ENCODE measurements at places on chromosomes 3 and 15. TPM values are rescaled to one million over a fixed set of nuclear protein-coding genes. Genes with fewer than 3 reads are reported as not detected.

GRCh38 chr3:20074226-20075063 lies 34.2 kb downstream of the KAT2B start:
- H3K27me3 ChIP-seq, result no peaks in the 10 kb centered on the region
- no peaks in the 10 kb centered on the region for H3K36me3 ChIP-seq
- H3K4me1 ChIP-seq, result peaks cover 60% of the 10 kb centered on the region
- peak overlapping the region; percentile 86 for H3K27ac ChIP-seq
- H3K4me3 ChIP-seq, result peak overlapping the region; percentile 22

GRCh38 chr3:51190199-51190598 lies 194.9 kb upstream of the MANF start:
- H3K4me1 ChIP-seq, result no peaks in the 10 kb centered on the region
- no peak for DNase-seq
- H3K27me3 ChIP-seq, result no peaks in the 10 kb centered on the region
- no peak overlapping the region for H3K27ac ChIP-seq
- H3K36me3 ChIP-seq, result no peaks in the 10 kb centered on the region

The UNC45A gene
- 47.7 TPM for total RNA-seq

DNA sequence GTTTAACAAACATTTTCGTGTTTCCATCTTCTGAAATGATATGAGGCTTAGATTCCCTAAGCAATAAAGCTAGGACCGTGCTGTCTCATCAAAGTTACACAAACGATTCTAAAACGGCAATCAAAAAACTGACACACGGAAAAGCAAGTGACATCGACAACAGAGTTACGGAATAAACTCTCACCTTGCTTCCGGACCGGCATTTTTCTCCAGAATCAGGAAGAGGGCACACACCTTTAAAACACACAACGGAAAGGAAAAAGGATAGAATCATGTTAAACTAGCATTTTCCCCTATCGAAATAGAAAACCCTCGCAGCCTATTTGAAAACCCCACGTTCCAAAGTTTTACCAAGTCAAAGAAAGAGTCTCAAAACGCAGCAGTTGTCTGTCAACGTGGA lies 1.4 kb downstream of the DLG1 start:
- H3K4me3 ChIP-seq, result peak overlapping the region; percentile 94
- DNase-seq, result no peak
- peaks cover 13% of the 10 kb centered on the region for H3K27me3 ChIP-seq
- H3K27ac ChIP-seq, result no peak overlapping the region

DNA sequence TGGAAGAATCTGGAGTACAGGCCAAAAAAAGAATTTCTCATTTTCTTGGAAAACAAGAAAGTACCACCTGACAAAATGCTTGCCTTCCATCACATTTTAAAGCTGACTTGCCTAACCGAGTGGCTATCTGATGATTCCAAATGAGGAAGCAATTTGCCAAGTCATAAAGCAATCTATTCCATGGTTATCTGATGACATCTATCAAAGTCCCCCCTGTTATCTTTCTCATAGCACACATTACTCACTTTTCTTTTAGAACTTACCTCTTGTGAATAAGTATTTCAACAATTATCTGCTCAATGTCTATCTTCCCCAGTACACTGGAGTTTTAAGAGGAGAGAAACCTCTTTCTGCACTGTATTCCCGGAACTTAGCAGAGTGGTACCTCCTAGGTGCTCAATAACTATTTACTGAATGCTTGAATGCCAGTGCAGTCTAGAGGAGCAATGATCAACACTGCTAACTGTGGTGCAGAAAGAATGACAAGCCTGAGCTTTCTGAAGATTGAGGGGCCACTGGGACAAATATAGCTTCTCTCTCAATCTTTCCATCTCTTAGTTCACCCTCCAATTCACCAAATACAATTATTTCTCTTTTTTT lies 186.3 kb upstream of the ATP11B start:
- H3K27me3 ChIP-seq, result no peaks in the 10 kb centered on the region
- DNase-seq, result no peak
- H3K36me3 ChIP-seq, result no peaks in the 10 kb centered on the region
- H3K4me3 ChIP-seq, result no peak overlapping the region
- H3K27ac ChIP-seq, result no peak overlapping the region
- H3K4me1 ChIP-seq, result peaks cover 16% of the 10 kb centered on the region

The RETNLB gene
- total RNA-seq, result not detected

GRCh38 chr15:63881431-63881830 lies 47.7 kb upstream of the HERC1 start:
- no peaks in the 10 kb centered on the region for H3K36me3 ChIP-seq
- no peak for DNase-seq
- H3K4me1 ChIP-seq, result peaks cover 28% of the 10 kb centered on the region

The CLEC3B gene
- total RNA-seq, result not detected

DNA sequence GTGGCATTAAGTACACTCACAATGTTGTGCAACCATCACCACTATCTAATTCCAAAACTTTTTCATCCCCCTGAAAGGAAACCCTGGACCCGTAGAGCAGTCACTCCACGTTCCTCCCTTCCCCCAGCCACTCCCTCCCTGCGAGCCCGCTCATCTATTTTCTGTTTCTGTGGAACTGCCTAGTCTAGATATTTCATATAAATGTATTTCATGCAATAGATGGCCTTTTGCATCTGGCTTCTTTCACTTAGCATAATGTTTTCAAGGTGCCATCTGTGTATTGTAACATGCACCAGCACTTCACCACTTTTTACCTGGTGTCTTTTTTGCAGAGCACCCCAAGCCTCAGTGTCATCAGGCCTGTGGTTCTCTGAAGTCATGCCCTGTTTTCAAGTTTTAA lies 10.7 kb downstream of the CGNL1 start:
- no peak overlapping the region for H3K27ac ChIP-seq
- peaks cover 44% of the 10 kb centered on the region for H3K4me1 ChIP-seq
- DNase-seq, result no peak

GRCh38 chr15:63463036-63463435 lies 41.4 kb upstream of the USP3 start:
- H3K27ac ChIP-seq, result no peak overlapping the region
- peaks cover 15% of the 10 kb centered on the region for H3K4me1 ChIP-seq
- DNase-seq, result no peak

The KIF15 gene
- total RNA-seq, result 83.4 TPM

DNA sequence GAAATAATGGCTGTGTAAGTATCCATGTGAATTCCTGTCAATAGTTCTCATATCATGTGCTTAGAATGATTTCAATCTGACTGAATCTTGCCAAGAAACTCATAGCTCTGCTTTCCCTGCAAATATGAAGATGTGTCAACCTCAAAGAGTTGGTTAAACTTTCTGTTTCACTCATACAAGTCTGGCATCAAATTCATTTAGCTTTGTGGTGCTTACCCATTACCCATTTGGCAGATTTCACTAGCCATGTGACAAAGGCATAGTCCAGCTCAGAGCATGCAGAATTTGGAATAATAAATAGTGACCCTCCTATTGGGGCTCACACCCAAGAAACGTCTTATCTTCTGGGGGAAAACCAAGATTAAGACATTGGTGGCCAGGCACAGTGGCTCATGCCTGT lies 256.6 kb upstream of the TPRG1 start:
- H3K27me3 ChIP-seq, result no peaks in the 10 kb centered on the region
- H3K4me3 ChIP-seq, result no peak overlapping the region
- no peak overlapping the region for H3K27ac ChIP-seq
- no peak for DNase-seq

- H3K36me3 ChIP-seq, result no peaks in the 10 kb centered on the region
- no peaks in the 10 kb centered on the region for H3K27me3 ChIP-seq
- H3K4me1 ChIP-seq, result peaks cover 17% of the 10 kb centered on the region
These were observed 138.0 kb upstream of the SMAD3 start for GRCh38 chr15:66927201-66928077.

The DTWD1 gene
- total RNA-seq, result 66.0 TPM

The SH3GL3 gene
- total RNA-seq, result 3.8 TPM

GRCh38 chr3:106130384-106131198 lies 261.8 kb upstream of the CBLB start:
- H3K36me3 ChIP-seq, result no peaks in the 10 kb centered on the region
- no peak overlapping the region for H3K27ac ChIP-seq
- no peak for DNase-seq
- no peak overlapping the region for H3K4me3 ChIP-seq

DNA sequence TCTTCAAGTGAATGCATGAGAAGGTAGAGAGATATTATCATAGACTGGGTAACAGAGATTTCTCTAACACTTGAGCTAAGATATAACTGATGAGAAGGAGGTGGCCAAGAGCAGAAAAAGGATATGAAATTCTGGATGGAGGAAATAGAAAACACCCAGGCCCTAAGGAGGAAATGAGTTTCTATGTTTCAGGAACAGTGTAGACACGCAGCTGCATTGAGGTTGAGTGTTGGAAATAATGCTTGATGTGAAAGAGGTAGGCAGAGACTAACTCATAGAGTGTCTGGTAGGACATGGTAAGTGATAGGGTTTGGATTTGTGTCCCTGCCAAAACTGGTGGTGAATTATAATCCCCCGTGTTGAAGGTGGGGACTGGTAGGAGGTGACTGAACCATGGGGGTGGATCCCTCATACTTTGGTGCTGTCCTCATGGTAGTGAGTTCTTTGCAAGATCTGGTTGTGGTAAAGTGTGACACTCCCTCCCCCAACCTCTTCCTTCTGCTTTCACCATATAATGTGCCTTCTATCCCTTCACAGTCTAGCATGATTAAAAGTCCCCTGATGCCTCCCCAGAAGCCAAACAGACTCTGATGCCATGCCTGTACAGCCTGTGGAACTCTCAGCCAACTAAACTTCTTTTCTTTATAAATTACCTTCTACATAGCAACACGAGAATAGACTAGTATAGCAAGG lies 787.3 kb downstream of the EDEM1 start:
- no peak overlapping the region for H3K4me3 ChIP-seq
- H3K27me3 ChIP-seq, result no peaks in the 10 kb centered on the region
- H3K4me1 ChIP-seq, result peaks cover 13% of the 10 kb centered on the region

DNA sequence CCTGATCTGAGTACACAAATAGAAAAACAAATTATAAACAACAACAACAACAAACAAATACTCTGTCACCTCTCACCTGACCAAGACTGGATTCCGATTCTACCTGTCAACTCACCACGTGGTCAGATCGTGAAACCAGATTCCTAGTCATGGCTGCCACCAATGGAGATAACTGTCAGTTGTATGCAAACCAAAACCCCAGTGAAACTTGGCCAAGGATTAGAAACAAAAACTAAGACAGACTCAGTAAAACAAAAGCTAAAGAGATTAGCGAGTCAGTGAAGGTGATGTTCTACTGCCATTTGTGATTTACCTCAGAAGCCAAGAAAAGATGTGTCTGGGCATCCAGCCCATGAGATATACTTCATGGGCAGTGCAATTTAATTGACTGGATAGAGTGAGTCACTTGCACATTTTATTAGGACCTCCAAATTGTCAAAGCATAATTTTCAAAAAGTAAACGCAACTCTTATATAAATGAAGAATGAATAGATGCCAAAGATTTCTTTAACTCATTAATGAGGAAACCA lies 31.1 kb downstream of the PHLDB2 start:
- H3K27me3 ChIP-seq, result no peaks in the 10 kb centered on the region
- no peaks in the 10 kb centered on the region for H3K4me1 ChIP-seq
- no peaks in the 10 kb centered on the region for H3K36me3 ChIP-seq
- DNase-seq, result no peak

GRCh38 chr3:43996379-43997301 lies 245.0 kb upstream of the TOPAZ1 start:
- no peak overlapping the region for H3K27ac ChIP-seq
- H3K4me3 ChIP-seq, result peak overlapping the region; percentile 57
- peaks cover 19% of the 10 kb centered on the region for H3K4me1 ChIP-seq
- peak; percentile 81 for DNase-seq

The GOLGA8T gene
- total RNA-seq, result not detected

- peaks cover 12% of the 10 kb centered on the region for H3K4me1 ChIP-seq
- H3K4me3 ChIP-seq, result no peak overlapping the region
- H3K27me3 ChIP-seq, result no peaks in the 10 kb centered on the region
These were observed 20.5 kb downstream of the SLC41A3 start for GRCh38 chr3:126063358-126063965.

The DLL4 gene
- 0.12 TPM for total RNA-seq

DNA sequence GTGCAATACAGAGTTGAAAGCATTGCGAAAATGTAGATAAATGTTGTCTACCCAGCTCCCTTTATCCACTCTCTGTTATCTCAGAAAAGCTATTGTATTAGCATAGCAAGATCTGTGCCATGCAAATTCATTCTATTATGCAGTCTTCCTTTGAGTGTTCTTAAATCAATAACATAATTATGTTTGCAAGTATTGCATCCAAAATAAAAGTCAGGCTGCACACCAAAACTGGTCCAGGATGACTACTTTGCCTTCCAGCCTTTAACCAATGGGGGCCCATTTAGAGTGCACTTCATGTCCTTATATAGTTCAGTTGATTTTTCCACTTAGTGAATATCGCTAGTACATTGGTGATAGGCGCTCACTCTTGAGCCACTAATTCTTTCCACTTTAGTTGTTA lies 107.4 kb upstream of the MLF1 start:
- DNase-seq, result no peak
- no peaks in the 10 kb centered on the region for H3K27me3 ChIP-seq
- no peaks in the 10 kb centered on the region for H3K36me3 ChIP-seq
- peaks cover 4% of the 10 kb centered on the region for H3K4me1 ChIP-seq
- H3K4me3 ChIP-seq, result no peak overlapping the region

DNA sequence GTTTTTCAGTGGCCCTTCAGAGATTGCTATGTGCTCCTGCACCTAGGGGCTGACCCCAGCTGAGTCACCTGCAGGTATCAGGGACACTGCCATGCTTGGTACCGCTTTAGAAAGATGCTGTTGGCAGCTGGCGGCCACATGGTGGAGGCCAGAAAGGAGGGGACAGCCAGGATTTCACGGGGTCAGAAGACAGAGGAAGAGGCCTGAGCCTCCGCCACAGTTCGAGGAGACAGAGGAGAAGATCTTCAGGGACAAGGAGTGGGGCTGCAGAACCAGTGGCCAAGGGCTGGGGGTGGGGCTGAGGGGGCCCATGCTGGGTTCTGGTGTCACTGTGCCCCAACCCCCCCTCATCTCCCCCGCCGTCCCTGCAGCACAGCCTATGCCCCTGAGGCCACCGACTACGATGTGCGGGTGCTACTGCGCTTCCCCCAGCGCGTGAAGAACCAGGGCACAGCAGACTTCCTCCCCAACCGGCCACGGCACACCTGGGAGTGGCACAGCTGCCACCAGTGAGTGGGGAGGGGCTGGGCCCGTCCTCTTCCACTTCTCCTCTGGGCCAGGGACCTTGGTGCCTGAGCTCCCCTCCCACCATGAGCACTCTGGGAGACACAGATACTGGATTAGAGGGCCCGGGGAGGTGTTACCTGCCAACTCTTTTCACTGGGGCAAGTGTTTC lies 19.9 kb downstream of the LOXL1 start:
- no peak for DNase-seq
- H3K4me3 ChIP-seq, result no peak overlapping the region
- H3K4me1 ChIP-seq, result peaks cover 10% of the 10 kb centered on the region
- H3K27ac ChIP-seq, result no peak overlapping the region
- peaks cover 26% of the 10 kb centered on the region for H3K27me3 ChIP-seq

GRCh38 chr15:51668446-51668845 lies 12.9 kb upstream of the SCG3 start:
- H3K27ac ChIP-seq, result no peak overlapping the region
- no peak overlapping the region for H3K4me3 ChIP-seq
- DNase-seq, result no peak
- H3K36me3 ChIP-seq, result no peaks in the 10 kb centered on the region

The ITPKA gene
- 0.09 TPM for total RNA-seq

The CPN2 gene
- not detected for total RNA-seq
